ENCODE measurements at places on chromosomes 1 and 21.

DNA sequence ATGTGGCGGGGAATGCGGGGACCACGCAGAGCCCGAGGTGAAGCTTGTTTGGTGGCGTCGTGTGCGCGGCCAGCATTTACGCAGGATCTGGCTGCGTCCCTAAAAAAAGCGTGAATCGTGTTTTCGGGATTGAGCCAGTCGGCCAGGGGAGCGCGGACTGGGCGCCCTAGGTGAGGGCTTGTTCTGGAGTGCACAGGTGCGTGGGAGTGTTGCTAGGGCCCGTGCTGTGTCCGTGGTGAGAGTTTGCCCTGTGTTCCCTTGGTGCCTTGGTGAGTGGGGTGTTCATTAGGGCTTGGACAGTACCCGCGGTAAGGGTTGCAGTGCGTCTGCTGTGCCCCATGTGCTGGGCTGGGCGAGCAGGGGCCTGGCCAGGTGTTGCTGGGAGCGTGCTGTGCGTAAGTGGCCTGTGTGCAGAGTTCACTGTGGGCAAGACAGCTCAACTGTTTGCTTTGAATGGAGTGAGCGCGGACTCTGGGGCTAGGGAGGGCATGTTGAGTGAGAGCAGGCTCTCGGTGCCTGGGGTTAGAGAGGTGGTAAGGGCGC lies 673 bp downstream of the CD46 start:
- DNase-seq = peak; percentile 30

- no peak for DNase-seq
Measured at GRCh38 chr1:86175756-86176155, 19.2 kb upstream of the COL24A1 start.

- peak; percentile 27 for DNase-seq
Measured at GRCh38 chr1:85201340-85202091, 700 bp upstream of the SYDE2 start.

GRCh38 chr1:110035236-110035752 lies 870 bp downstream of the STRIP1 start:
- no peak for DNase-seq

DNA sequence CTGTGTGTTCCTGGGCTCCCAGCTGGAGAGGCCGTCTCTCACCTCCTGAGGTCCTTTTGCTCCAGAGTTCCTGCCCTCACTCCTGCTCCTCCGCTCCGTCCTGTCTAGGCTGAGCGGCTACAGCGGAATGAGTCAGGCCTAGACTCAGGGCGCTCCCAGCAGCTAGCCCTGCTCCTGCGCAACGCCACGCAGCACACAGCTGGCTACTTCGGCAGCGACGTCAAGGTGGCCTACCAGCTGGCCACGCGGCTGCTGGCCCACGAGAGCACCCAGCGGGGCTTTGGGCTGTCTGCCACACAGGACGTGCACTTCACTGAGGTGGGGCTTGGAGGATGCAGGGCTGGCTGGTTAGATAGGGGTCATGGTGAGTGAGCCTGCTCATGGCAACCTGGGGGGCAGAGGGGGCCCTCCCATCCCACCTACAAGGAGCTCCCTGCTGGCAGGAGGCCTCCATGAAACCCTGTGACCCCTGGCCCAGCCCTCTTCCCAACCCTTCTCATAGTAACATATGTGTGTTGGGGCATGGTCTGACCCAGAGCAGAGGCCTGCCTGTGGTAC lies 15.1 kb downstream of the PSRC1 start:
- no peak for DNase-seq

- DNase-seq = no peak
Measured at GRCh38 chr1:62285440-62285839, 33.8 kb downstream of the KANK4 start.

DNA sequence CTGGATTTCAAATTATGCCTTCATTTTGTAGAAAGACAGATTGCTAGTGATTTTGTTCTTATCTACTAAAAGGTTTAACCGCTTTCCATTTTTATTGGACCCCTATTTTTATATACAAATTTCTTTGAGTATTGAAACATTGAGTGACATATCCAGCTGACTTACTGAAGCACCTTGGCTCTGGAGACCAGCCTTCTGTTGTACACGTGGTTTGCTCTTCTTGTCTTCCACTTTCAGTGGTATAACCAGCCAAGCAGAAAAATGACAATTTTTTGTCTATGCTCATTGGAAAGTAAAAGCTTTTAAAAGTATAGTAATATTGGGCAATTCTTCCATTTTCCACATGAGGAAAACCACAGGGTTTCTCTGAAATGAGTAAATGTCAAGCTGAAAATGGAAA lies 4.4 kb downstream of the F13B start:
- no peak for DNase-seq

DNA sequence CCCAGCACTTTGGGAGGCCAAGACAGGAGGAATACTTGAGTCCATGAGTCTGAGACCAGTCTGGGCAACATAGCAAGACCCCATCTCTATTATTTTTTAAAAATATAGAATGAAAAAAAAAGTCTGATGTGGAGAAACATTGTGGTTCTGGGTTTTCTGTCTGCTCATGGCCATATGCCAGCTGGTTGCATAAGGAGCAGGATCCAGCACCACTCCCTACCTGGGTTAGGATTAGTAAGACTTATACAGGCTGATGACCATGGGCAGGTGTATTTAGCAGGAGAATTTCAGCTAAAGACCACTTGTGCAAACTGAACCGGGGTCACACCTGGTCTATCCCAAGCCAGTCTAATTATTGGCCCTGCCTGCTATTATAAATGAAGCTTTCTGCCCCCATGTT lies 16.7 kb upstream of the GPX7 start:
- DNase-seq = no peak

DNA sequence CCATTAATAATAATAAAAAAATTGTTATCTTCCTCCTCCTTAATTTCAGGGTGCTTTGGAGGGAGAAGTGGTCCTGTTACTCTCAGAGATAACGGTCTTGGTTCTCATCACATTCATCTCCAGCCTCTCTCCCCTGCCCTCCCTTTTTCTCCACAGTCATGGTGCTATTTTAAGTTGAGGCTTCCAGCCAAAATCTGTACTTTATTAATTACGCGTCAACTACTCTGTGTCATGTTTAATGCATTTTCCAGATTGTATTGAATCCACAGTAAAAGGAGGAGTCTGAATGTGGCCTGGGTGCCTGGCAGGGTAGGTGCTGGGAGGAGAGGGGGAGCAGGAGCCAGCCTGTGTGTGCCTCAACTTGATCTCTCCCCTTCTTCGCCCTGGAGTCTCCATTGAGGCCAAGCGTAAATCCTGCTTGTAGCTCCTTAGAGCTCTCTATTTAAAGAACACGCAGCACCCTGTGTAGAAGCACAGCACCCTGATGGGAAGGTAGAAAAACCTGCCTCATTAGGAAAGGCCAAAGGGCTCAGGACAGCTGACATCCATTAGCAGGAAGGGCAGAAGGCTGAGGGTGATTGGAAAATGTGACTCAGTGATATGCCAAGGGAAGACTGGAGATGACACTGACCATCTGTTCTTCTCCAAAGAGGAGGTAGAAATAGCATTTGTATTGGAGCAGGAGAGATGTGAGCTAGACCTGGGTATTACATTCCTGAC lies 82.4 kb downstream of the PLXNA2 start:
- no peak for DNase-seq

DNA sequence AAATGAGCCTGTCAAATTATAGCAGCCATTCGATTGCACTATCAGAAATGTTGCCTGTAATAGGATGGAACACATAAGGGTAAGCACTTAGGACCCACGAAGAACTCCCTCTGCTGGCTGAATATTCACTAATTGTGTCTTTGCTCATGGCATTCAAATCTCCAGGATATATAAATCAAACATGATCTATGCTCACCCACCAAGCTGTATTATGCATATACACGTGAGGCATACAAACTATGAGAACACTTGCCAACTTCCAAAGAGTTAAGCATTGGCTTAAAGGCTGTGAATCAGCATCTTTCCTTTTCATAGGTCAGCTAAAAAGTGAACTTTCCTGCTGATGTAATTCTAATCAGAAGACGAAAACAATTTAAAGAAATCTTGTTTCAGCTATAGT lies 34.5 kb downstream of the TMPRSS15 start:
- DNase-seq = no peak

GRCh38 chr21:37435120-37435519 lies 68.5 kb downstream of the DYRK1A start:
- peak; percentile 84 for DNase-seq

GRCh38 chr21:26843933-26844257 lies 1.3 kb downstream of the ADAMTS1 start:
- DNase-seq = no peak

DNA sequence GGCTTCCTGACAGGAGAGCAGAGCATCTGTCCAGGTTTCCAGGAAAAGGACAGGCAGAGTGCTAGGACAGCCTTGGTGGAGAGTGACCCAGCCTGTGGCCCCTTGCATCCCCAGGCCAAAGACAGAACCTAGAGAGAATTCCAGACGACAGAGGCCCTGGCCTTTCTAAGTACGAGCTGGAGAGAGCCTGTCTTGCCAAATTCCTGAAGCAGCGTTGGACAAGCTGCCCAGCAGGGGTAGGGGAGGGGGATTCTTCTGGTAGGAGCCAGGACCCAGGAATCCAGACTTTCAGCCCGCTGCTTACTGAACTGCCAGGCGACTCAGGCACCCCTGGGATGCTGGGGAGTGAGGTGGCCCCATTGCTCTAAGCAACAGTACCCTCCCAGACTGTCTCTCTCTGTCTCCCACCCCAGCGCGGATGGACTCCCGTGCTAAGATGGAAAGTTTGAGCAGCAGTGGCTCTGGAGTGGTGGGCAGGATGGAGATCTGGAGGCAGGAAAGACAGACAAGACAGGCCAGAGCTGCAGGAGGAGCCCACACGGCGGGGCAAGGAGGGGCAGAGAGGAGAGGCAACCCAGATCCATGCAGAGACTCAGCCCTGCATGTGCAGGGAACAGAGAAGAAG lies 8.8 kb upstream of the PEAR1 start:
- DNase-seq = no peak

GRCh38 chr21:25326181-25326580 lies 281.1 kb downstream of the MRPL39 start:
- no peak for DNase-seq

GRCh38 chr1:239814306-239814881 lies 277.3 kb upstream of the FMN2 start:
- no peak for DNase-seq

DNA sequence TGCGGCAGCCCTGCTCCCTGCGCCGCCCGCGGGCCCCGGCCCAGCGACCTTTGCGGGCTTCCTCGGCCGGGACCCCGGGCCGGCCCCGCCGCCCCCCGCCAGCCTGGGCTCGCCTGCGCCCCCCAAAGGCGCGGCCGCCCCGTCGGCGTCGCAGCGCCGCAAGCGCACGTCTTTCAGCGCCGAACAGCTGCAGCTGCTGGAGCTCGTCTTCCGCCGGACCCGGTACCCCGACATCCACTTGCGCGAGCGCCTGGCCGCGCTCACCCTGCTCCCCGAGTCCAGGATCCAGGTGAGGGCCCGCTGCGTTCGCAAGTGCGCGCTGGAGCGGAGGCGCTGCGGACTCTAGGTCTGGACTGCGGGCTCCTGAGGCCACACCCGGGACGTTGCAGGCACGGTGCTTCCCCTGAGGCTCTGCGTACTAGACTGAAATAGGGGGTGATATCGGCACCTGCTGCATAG lies 351 bp downstream of the MIXL1 start:
- no peak for DNase-seq

Data from inflammatory macrophage treated with lipopolysaccharide for 1 hour (primary cell).